ENCODE measurements at places on chromosomes 12 and 14.
A peak's percentile ranks its signal among the peaks of the same experiment; 100 is the strongest.

DNA sequence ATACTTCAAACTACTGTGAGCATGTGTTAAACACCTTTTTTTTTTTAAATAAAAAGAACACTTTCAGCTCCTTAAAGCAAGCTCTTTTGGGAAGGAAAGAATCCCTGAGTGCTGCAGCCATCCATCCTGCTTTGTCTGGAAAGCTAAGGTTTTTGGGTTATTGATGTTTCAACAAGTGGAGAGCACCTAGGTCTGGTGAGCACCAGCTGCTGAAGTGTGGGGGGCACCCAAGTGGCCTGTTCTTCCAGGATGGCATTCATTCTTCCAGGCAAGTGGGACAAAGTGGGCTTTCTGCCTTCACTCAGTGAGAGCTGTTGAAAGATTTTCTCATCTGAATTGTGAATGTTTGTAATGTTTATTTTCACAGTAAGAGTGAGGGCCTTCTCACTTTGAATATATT, 49.9 kb downstream of the BORCS5 start:
- no peak for DNase-seq

GRCh38 chr12:52673217-52673616, 7.0 kb downstream of the KRT1 start:
- DNase-seq, result no peak

DNA sequence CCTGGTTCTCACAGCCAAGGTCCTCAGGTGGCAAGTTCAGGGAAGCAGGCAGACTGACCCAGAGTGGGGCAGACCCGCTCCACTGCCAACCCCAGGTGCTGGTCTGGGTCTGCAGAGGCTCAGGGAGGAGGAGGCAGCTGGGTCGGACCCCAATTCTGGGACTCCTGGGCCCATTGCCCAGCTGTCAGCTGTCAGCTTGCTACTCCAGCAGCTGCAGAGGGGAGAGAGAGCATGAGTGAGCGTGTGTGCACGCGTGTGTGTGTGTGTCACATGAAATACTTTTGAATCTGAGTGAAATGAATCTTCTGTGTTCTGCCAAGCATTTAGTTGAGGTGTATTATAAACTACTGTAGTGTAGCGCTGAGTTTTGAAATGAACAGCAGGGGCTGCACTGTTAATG, 30.8 kb downstream of the XRCC3 start:
- no peak for DNase-seq

DNA sequence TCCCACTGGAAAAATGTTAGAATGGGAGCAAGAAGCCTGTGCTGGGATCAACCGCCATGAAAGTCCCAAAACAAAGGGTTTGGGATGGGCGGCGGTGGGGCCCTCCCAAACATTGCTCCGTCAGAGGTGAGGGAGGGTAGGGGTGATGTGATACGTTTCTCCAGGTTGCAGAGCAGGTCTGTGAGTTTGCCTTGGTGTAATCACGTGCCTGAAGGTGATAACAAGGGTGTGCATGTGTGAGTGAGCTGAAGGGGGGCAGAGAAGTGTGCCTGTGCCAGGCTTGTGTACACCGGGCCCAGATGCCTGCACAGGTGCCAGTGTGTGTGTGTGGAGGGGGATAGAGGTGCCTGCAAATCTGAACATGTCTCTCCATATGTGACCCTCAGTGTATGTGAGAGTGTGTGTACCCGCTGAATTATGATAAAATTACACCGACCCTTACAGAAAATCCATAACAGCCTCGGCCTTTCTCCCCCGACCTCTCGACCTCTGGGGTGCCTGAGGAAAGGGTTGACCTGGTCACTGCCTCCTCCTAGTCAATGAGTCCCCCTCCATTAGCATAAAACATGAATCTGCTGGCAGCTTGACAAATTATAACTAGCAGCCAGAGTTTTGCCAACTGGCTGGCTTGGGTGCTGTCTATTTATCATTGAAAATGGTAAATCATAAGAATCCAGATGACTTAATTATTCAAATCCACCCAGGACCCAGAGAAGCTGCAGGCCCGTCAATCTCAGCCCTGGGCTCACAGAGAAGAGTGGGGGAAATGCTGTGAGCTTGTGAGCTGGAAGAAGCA, 55.6 kb downstream of the SMUG1 start:
- DNase-seq, result no peak

GRCh38 chr12:121787063-121788025, 6.1 kb downstream of the RHOF start:
- DNase-seq, result no peak

DNA sequence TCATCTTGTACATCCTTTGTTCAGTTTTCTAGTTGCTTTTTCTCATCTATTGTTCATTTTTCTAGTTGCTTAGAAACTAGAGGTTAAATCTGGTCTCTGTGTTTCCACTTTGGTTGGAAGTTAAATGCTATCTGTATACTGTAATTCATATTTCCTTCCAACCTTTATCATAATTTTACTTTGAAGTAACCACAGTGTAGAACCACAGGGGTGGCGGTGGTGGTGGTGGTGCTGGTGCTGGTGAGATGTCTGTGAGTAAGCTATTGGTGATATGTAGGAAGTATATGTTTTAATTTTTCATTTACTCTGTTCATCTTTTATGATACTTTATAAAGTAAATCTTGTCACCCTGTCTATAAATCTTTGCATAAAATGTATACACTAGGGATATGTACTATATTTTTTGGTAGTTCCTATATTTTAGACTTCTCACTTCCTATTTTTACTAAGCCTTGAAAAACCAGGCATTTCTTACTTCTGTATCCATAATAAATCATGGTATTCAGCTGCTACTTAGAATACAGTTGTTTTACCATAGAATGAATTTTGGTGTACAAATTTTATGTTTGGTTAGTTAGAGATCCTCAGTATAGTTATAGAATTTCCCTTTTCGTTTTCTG, 31.9 kb downstream of the CCDC91 start:
- peak; percentile 43 for DNase-seq

DNA sequence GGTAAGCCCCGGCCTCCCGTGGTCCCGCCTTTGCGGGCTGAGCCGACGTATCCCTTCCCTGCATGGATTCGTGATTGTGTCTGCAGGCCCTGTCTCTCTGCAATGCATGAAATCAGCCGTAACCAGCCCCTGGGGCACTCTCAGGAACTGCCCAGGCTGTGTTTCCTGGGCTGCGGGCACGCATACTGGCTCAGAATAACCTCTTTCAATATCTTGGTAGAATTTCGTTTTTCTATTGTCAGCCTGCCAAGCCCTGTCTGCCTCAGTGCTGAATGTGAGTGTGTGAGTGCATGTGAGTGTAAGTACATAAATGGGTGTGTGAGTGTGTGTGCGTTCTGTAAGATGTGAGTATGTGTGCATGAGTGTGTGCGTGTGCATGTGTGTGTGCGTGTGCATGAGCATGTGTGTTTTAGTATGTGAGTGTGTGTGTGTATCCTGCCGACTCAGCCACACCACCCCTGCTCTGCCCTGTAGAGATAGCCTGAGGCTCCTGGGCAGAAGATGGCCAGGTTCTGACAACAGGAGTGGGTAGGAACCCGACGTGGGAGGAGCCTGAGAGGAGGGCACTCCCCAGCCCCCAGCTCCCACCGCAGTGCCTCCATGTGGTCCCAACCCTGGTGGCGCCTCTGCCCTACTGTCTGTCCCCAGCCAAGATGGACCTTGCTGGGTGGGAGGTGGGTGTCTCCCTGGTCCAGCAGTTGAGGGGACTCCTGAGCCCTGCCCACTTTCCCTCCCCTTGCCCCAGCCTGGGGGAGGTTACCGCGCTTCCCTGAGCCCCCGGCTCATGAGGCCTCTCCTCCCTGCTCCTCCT, 268.8 kb downstream of the ADGRD1 start:
- no peak for DNase-seq

DNA sequence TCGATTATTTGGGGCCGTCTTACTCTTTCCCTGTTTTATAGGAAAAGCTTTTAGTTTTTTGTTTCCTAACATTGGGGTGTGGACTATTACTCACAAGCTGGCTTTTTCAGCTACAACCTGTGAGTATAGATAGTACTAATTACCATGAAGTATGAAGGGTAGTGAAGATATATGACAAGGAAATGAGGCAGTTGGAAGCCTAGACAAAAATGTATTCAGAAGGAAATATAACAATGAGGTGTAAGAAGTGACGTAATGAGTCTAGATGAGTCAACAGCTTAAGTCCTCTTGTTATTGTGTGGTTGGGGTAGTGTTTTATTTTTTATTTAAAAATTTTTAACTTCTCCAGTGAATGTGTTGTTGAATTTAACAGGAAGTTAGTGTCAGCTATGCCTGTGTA, 804.5 kb downstream of the NRXN3 start:
- DNase-seq, result no peak

DNA sequence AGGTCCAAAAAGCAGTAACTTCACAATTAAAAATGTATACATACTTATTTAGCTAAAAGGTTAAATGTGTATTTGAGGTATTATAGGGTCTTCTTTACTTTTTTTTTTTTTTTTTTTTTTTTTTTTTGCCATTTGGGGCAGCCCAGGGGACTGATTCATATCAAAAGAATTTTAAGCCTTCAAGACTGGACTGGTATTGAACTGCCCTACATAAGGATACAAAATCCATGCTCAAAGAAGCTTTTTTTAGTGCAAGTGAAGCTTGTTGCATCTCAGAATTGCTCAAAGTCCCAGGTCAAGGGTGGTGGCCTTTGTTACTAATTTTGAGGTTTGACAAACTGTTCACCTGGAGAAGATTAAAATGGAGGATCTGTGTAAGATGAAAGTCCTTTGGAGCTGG, 124.0 kb downstream of the APAF1 start:
- DNase-seq, result no peak

DNA sequence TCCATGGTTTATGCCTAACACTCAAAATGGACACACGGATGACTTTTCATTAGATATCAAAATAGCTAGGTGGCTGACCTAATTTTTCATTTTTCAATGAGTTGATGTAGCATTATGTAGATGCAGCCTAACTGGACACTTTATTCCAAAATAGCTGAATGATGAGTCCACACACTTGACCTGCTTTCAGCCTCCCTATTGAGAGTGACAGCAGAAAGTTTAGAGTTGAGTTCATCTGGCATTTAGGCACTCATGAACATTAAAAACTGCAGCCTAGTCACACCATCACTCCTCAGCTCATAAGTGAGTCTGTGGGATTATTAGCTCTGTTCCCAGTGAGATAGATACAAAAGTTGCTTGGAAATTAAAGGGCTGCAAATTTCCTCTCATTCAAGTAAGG, 307.3 kb upstream of the PRKD1 start:
- no peak for DNase-seq

- DNase-seq, result peak; percentile 19
These were observed 248.7 kb upstream of the EGLN3 start for GRCh38 chr14:34199585-34199984.

- peak; percentile 35 for DNase-seq
These were observed 794 bp downstream of the RCOR1 start for GRCh38 chr14:102593061-102593824.

DNA sequence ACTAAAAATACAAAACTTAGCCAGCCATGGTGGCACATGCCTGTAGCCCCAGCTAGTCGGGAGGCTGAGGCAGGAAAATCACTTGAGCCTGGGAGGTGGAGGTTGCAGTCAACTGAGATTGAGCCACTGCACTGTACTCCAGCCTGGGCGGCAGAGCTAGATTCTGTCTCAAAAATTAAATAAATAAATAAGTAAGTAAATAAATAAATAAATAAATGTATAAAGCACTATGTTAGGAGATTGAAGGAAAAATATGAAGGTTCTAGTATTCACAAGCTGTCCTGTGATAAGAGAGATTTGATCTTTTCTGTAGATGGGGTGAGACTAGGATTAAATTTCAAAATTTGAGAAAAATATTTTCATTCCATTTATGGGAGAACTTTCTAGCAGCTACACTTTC, 5.7 kb downstream of the DNAJC22 start:
- DNase-seq, result no peak

DNA sequence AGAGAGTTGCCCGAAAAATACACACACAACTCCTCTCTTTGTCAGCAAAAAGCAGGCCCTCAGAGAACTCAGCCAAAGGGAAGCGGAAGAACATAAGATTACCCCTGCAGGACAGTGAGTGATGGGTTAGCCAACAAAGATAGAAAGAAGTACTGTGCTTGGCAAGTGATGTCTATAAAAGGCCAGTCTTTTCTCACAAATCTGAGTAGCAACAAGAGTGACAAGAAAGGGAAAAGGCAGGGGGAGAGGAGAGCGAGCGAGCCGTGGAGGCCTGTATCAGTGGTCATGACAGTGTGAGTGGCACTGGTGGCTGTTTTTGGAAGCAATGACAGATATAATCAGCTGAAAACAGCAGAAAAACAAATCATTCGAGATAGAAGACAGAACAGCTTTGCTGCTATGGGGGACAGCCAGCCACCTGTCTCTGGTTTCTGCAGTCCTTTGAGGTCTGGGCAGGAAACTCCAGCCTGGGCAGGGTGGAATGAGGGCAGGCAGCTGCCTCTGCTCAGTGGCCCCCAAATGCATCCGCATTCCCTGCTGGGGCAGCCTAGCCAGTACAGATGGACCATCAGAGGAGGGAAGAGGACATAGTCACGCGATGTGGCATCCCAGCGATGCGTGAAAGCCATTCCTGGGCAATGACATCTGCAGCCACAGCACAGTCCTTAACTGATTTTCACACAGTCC, 74.7 kb downstream of the TRIM9 start:
- no peak for DNase-seq

DNA sequence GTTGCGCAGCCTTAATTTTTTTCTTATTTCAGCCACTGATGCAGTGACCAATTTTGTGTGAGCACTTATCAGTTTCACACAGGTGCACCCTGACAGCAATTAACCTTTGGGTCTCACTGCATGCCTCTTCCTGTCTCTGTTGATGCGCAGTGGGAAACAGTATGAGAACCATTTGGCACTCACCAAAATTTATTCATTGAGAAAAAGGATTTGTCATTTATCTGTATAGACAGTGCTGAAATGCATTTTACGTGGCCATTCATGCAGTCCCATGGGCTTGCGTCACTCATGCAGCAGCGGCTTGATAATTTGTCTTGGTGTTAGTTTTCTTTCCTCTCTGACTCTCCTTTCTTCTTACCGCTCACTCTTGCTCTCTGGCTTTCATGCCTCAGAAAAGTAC, 157.5 kb downstream of the C12orf75 start:
- no peak for DNase-seq

DNA sequence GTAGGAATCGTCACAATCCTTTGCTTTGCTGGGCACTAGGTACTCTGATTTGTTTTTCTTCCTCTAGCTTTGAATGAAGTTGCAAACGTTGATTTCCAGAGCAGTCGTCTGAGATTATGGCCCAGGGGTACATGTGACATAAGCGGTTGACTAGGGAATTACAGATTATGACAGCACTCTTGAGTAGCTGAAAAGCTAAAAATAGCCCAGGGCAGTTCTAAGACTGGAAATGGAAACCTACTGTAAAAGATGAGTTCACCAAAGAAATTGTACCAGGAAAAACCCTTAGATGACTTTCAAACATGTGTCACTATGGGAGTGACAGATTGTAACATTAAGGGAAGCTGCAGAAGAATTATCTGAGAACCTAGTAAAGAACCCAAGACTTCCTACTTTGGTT, 108.5 kb downstream of the ANO6 start:
- DNase-seq, result no peak

Measured in stimulated activated CD4-positive, alpha-beta T cell treated with anti-CD3 and anti-CD28 coated beads, Interleukin-2, amount 100 ng/mL, for 48 hours (primary cell).